NCI-H146 (cell line): ENCODE measurements at places on chromosomes 12 and 14.

- DNase-seq = no peak
These were observed 10.2 kb upstream of the CCER1 start for GRCh38 chr12:90965204-90965603.

GRCh38 chr12:52179396-52179973 lies 12.3 kb downstream of the KRT80 start:
- no peak for DNase-seq

- no peak for DNase-seq
These were observed 15.9 kb downstream of the CACNA1C start for GRCh38 chr12:2068653-2069052.

- DNase-seq = no peak
These were observed 52.5 kb downstream of the KIAA0586 start for GRCh38 chr14:58479975-58480374.

GRCh38 chr14:76814726-76815645 lies 2.3 kb upstream of the ANGEL1 start:
- no peak for DNase-seq

GRCh38 chr14:91851563-91851962 lies 15.8 kb downstream of the TC2N start:
- DNase-seq = no peak

DNA sequence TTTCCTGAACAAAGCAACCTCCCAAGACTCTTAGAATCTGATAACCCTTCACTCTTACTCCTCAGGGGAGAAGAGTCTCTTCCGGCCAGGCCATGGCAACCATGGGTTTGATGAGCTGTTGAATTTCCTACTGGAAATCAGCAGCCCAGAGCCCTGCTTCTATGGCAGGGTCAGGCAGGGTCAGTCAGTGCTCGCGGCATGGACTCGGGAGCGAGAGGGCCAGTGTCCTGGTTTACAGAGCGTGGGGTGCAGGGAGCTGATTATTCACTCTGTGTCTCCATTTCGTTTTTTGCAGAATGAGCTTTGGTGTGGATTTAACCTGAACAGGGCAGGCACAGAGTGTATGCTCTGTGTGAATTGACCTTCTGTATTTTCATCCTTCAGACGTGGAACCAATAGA lies 340.6 kb upstream of the SFSWAP start:
- no peak for DNase-seq

DNA sequence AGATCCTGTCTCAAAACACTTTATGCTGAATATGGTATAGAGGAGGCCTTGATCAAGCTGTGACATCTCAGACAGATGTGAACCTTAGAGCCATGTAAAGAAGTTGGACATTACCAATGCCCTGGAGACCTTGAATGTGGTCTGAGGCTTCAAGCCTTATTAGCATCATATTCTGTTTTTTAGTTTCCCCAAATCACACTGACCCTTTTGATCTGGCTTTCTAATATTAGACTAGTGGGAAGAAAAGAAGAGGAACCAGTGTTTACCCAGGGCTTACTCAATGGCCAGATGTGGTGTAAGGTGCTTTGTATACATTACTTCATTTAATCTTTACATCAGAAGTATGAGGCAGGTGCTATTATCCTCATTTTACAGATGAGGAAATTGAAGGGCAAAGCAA lies 10.6 kb upstream of the TBPL2 start:
- DNase-seq = no peak

DNA sequence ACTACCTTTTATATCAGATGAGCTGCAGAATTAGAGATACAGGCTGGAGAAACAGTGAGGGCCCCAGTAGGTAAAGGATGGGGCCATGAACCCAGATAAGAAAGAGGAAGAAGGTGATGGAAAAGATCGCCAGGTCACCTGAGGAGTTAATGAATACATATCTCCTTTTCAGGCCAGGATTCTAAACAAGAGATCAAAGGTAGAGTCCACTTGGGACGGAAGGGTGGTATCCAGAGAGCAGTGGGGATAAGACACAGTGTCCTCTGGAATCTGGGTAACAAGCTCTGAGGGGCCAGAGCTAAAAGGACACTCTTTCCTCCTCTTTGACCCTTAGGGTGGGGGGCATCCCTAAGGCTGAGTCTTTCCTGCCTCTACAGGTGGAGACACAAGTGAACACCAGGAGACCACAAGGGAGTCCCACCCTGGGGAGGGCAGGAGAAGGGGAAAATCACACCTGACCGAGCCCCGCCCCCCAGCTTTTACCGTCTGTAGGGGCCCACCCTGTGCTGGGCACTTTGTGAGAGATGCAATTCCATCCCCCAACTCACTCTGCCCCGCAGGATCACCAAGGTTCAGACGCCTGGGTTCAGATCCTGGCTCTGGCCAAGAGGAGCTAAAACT lies 27.3 kb downstream of the SERPINA1 start:
- no peak for DNase-seq

DNA sequence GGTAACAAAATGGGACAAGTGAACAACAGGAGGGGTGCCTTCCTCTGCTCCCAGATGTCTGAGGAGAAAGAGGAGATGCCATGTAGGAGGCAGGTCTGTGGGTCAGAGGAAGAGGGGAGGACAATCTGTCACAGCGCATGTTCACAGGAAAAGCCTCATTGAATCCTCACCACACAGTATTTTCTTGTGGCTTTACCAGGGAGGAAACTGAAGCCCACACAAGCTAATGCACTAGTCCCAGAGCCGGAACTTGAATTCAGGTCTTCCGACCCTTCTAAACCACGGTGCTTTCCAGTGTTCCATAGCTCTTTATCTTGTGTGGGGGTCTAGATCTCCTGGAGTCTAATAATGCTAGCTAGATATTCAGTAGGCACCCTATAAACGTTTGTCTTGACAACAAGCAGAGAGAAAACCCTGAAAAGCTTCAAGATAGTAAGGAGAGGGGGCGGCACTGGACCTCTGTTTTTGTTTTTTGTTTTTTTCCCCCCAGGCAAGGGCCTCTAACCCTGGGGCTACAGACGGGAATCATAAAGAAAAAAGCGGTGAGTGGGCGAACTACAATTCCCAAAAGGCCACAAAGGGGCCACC lies 371 bp upstream of the SHMT2 start:
- no peak for DNase-seq

DNA sequence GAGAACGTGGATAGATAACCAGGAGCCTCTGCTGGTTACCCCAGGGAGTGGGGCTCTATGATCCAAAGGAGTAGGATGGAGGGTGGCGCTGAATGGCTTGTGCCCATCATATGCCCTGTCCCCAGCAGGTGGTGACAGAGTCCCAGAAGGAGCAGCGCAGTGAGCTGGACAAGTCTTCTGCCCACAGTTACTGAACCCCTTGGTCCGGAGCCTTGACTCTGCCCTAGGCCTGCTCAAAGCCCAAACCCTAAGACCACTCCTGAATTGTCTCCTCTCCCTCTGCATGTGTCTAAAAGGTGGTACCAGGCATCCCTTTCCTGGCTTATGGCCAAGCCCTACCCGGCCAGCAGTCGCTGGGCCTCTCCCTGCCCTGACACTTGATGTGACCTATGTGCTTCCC lies 3.2 kb downstream of the PRPH start:
- no peak for DNase-seq

GRCh38 chr12:113220593-113221180 lies 577 bp upstream of the TPCN1 start:
- DNase-seq = peak; percentile 57

DNA sequence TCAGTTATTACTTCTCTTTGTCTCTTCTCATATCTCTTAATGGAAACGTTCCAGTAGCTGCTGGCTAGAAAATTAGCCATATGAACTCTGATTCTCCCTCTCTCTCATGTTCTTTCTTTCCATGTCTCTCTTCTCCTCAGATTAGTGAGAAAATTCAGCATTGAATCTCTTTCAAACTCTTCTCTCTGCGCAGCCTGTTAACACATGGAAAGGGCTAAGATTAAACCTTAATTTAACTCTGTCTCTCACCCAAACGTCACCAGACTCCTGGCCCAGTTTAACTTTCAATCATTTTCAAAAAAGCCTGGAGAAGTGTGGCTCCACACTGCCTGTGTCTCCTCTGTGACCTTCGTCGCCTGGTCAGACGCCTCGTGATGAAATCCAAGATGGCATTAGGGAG lies 1234.2 kb downstream of the BCL11B start:
- DNase-seq = no peak

- no peak for DNase-seq
These were observed 4.9 kb downstream of the RFLNA start for GRCh38 chr12:124299628-124300388.

- DNase-seq = no peak
These were observed 35.0 kb upstream of the DTX1 start for GRCh38 chr12:113021500-113021899.

DNA sequence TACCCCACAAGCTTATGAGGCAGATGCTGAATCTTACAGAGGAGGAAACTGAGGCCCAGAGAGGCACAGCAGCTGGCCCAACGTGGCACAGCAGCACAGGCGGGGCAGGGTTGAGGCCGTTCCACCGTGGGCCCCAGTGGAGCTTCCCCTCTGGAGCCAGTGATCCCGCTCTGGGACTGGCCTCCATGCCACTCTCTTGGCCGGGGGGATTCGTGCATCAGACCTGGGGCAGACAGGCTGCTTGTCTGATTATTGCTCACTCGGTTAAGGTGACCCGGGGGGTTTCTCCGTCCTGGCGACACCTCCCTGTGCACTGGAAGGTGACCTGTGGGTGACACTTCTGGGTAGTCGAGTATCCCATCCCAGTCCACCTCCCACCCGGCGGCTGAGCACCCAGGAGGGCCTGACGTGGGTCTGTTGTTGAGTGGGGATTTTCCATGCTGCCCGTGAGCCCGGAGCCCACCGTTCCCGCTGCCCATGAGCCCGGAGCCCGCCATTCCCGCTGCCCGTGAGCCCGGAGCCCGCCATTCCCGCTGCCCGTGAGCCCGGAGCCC lies 27.8 kb downstream of the NOC4L start:
- no peak for DNase-seq
